ENCODE measurements at places on chromosomes 5 and 9. TPM values are rescaled to one million over a fixed set of nuclear protein-coding genes. Genes with fewer than 3 reads are reported as not detected.

- H3K27me3 ChIP-seq, result no peaks in the 10 kb centered on the region
- no peak overlapping the region for H3K4me3 ChIP-seq
- H3K36me3 ChIP-seq, result no peaks in the 10 kb centered on the region
- H3K27ac ChIP-seq, result no peak overlapping the region
These were observed 322.2 kb downstream of the NDUFS4 start for GRCh38 chr5:53882676-53883031.

SH3GL2 gene
- total RNA-seq, result not detected

GRCh38 chr5:15676591-15676990, 176.6 kb downstream of the FBXL7 start:
- no peaks in the 10 kb centered on the region for H3K36me3 ChIP-seq
- H3K4me3 ChIP-seq, result no peak overlapping the region
- no peaks in the 10 kb centered on the region for H3K27me3 ChIP-seq
- no peak overlapping the region for H3K27ac ChIP-seq

GRCh38 chr5:66646570-66646969, 50.4 kb downstream of the MAST4 start:
- no peaks in the 10 kb centered on the region for H3K4me1 ChIP-seq
- no peak overlapping the region for H3K27ac ChIP-seq
- no peaks in the 10 kb centered on the region for H3K27me3 ChIP-seq

PRRX2 gene
- not detected for total RNA-seq

ELOVL7 gene
- total RNA-seq, result not detected

GRCh38 chr5:6522331-6522730, 73.7 kb downstream of the UBE2QL1 start:
- H3K27me3 ChIP-seq, result peaks cover 7% of the 10 kb centered on the region
- no peak overlapping the region for H3K4me3 ChIP-seq
- H3K4me1 ChIP-seq, result no peaks in the 10 kb centered on the region
- H3K27ac ChIP-seq, result no peak overlapping the region
- no peaks in the 10 kb centered on the region for H3K36me3 ChIP-seq

ERP44 gene
- total RNA-seq, result 7.1 TPM

DNA sequence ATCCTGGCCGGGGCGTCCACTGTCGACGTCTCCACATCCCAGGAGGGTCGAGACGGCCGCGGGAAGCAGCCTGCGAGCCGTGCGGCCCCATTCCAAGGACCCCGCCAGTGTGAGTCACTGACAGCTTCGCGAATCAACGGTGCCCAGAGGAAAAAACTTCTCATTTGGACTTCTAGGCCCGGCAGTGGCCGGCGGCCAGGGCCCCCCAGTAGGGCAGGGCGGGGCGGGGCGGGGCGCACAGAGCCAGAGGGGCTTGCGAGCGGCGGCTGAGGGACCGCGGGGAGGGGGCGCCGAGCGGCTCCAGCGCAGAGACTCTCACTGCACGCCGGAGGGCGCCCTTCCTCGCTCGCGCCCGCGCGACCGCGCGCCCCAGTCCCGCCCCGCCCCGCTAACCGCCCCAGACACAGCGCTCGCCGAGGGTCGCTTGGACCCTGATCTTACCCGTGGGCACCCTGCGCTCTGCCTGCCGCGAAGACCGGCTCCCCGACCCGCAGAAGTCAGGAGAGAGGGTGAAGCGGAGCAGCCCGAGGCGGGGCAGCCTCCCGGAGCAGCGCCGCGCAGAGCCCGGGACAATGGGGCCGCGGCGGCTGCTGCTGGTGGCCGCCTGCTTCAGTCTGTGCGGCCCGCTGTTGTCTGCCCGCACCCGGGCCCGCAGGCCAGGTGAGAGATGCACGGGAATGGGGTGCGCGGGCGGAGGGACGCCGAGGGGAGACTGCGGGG, at the start of gene F2R:
TSS of gene F2R (plus strand) at position 391 of the 720 bp plus-strand sequence. CDS start at position 573, 182 bp downstream.
- peaks cover 29% of the 10 kb centered on the region for H3K4me1 ChIP-seq
- H3K36me3 ChIP-seq, result no peaks in the 10 kb centered on the region
- peak; percentile 46 for DNase-seq
- H3K27me3 ChIP-seq, result peaks cover 18% of the 10 kb centered on the region
- H3K4me3 ChIP-seq, result peak within 1 kb of the TSS; percentile 65

EFNA5 gene
- not detected for total RNA-seq

DNA sequence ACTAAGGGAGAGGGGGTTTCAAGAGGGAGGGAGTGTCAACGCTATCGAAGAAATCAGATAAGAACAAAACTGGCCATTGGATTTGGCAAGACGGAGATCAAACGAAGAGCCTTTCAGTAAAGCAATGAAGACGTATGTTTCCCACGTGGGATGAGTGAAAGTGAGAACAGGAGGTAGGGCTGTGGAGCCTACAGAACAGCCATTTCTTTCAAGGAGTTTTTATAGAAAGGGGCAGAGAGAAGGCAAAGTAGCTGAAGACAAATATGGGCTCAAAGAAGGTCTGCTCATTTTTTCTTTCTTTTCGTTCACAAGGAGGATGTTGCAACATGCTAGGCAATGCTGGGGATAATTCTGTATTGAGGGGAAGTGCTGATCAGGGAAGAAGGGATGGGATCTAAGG, 98.3 kb downstream of the SUSD1 start:
- H3K4me1 ChIP-seq, result peaks cover 26% of the 10 kb centered on the region
- DNase-seq, result no peak
- no peaks in the 10 kb centered on the region for H3K27me3 ChIP-seq

POMT1 gene
- total RNA-seq, result 50.1 TPM

GRCh38 chr9:78682216-78682615, 385.3 kb downstream of the PSAT1 start:
- no peaks in the 10 kb centered on the region for H3K36me3 ChIP-seq
- no peak overlapping the region for H3K27ac ChIP-seq
- no peaks in the 10 kb centered on the region for H3K4me1 ChIP-seq

- no peak overlapping the region for H3K4me3 ChIP-seq
- no peak overlapping the region for H3K27ac ChIP-seq
- no peaks in the 10 kb centered on the region for H3K4me1 ChIP-seq
These were observed 128.5 kb upstream of the CDH10 start for GRCh38 chr5:24773261-24773660.

DMXL1 gene
- total RNA-seq, result 29.1 TPM

RBM22 gene
- total RNA-seq, result 98.2 TPM

SVEP1 gene
- total RNA-seq, result not detected

ENHO gene
- 0.45 TPM for total RNA-seq

- no peak overlapping the region for H3K4me3 ChIP-seq
- no peaks in the 10 kb centered on the region for H3K36me3 ChIP-seq
These were observed 151.5 kb downstream of the BNC2 start for GRCh38 chr9:16718952-16719351.

GRCh38 chr5:79663212-79663611, 26.4 kb upstream of the CMYA5 start:
- no peaks in the 10 kb centered on the region for H3K27me3 ChIP-seq
- peaks cover 18% of the 10 kb centered on the region for H3K36me3 ChIP-seq
- no peak for DNase-seq
- H3K4me3 ChIP-seq, result no peak overlapping the region
- H3K27ac ChIP-seq, result no peak overlapping the region

DNA sequence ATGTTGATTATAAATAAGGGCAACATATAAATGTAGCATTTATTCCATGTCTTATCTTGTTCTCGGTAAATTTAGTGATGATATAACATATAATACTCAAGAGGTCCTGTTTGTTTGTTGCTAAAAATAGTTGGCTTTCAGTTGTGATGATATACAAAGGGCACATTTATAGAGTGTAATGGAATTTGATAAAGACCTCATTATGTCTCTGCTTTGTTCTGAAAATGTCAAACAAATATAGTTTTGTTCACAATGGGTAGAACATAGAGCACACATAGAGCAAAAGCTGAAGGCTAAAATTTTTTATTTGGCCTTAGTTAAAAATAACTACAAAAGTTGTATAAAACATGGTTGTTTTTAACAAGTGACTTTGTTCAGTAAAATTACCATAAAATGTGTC, 477.1 kb upstream of the SMC2 start:
- H3K36me3 ChIP-seq, result no peaks in the 10 kb centered on the region
- H3K27me3 ChIP-seq, result no peaks in the 10 kb centered on the region
- H3K4me3 ChIP-seq, result no peak overlapping the region
- no peak for DNase-seq

TRPM6 gene
- not detected for total RNA-seq

DNA sequence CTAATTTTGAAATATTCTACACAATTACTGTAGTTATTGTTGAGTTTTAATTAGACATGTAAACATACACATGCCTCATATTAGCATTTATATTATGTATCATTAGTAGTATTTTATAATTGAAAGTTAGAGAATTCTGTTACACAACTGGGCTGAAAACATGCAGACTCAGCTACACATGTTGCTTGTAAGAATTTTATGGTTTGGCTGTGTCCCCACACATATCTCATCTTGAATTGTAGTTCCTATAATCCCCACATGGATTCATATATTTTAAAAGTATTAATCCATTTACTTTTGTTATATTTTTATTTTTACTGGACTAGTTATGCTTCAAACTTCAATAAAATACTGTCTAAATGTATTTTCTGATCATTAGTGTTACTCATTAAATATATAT, 2075.3 kb upstream of the C9orf72 start:
- no peak overlapping the region for H3K27ac ChIP-seq
- no peak for DNase-seq
- H3K4me3 ChIP-seq, result no peak overlapping the region
- H3K4me1 ChIP-seq, result no peaks in the 10 kb centered on the region
- no peaks in the 10 kb centered on the region for H3K36me3 ChIP-seq

GRCh38 chr5:88128813-88129212, 139.8 kb downstream of the TMEM161B start:
- H3K27ac ChIP-seq, result no peak overlapping the region
- H3K4me3 ChIP-seq, result no peak overlapping the region
- H3K36me3 ChIP-seq, result no peaks in the 10 kb centered on the region

DNA sequence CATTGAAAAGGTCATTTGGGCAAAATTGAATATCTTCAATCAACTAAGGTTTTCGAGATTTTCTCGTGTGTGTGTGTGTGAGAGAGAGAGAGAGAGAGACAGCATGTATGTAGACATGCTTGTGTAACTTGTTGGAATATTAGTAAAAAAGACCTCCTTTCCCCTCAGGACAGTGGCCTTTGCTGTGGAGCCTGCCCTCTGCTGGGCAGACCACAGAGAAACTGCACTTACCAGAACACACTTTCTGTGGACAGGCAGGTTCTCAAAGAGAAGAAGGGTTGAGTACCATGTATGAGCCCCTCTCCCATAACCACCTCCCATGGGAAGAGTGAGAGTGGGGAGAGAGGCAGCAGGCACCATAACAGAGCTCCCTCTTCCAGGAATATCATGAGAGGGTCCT, 45.6 kb downstream of the CFAP90 start:
- H3K27ac ChIP-seq, result no peak overlapping the region
- H3K27me3 ChIP-seq, result peaks cover 6% of the 10 kb centered on the region
- DNase-seq, result no peak
- H3K36me3 ChIP-seq, result no peaks in the 10 kb centered on the region
- no peak overlapping the region for H3K4me3 ChIP-seq
- no peaks in the 10 kb centered on the region for H3K4me1 ChIP-seq

- peaks cover 3% of the 10 kb centered on the region for H3K4me1 ChIP-seq
- H3K36me3 ChIP-seq, result no peaks in the 10 kb centered on the region
- DNase-seq, result no peak
- H3K4me3 ChIP-seq, result no peak overlapping the region
- H3K27me3 ChIP-seq, result peaks cover 4% of the 10 kb centered on the region
These were observed 7.4 kb upstream of the PPP3R2 start for GRCh38 chr9:101601904-101602765.

- H3K27ac ChIP-seq, result no peak overlapping the region
- peaks cover 96% of the 10 kb centered on the region for H3K27me3 ChIP-seq
- peaks cover 6% of the 10 kb centered on the region for H3K4me1 ChIP-seq
- no peak overlapping the region for H3K4me3 ChIP-seq
- H3K36me3 ChIP-seq, result no peaks in the 10 kb centered on the region
These were observed 34.6 kb upstream of the NFIB start for GRCh38 chr9:14348373-14349145.

GRCh38 chr5:39191216-39191615, 28.1 kb downstream of the FYB1 start:
- peak overlapping the region; percentile 46 for H3K4me3 ChIP-seq
- H3K4me1 ChIP-seq, result peaks cover 62% of the 10 kb centered on the region
- H3K27me3 ChIP-seq, result no peaks in the 10 kb centered on the region

DNA sequence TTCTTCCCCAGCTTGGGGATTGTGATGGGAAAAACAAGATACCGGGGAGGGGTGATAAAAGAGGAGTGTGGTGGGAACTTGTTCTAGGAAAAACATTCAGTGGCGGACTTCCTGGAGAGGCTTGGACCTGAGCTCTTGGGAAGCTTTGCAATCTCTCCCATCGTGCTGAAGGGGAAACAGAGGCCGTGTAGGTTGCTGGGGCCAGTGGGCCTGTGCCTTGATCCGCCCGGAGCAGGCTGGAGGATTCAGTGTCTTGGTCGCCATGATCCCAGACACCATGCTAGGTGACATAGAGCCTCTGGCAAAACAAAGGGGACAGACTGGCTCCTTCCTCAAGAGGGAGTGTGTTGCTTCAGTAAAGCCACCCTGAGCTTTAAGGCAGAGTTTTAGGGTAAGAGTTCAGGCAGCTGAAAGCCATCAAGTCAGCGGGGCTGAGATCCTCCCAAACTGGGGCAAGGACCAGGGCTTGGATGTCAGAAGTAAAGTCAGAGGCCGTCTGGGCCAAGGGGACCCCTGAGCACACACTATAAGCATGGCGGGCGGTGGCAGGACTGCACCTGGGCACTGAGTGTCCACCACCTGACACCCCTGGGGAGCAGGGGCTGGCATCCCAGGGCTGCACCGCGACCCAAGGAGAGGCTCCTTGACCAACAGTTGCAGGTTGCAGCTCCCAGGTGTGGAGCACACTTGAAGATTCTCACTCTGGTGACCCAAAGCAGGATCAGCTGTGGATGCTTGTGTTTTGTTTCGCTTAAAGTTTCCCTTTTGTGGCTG, 44.7 kb downstream of the TRIP13 start:
- no peaks in the 10 kb centered on the region for H3K4me1 ChIP-seq
- no peaks in the 10 kb centered on the region for H3K36me3 ChIP-seq
- no peak for DNase-seq

GRCh38 chr5:131986161-131986912, 25.1 kb downstream of the ACSL6 start:
- H3K27ac ChIP-seq, result no peak overlapping the region
- DNase-seq, result no peak
- H3K4me1 ChIP-seq, result peaks cover 10% of the 10 kb centered on the region
- H3K4me3 ChIP-seq, result no peak overlapping the region
- no peaks in the 10 kb centered on the region for H3K27me3 ChIP-seq

DNA sequence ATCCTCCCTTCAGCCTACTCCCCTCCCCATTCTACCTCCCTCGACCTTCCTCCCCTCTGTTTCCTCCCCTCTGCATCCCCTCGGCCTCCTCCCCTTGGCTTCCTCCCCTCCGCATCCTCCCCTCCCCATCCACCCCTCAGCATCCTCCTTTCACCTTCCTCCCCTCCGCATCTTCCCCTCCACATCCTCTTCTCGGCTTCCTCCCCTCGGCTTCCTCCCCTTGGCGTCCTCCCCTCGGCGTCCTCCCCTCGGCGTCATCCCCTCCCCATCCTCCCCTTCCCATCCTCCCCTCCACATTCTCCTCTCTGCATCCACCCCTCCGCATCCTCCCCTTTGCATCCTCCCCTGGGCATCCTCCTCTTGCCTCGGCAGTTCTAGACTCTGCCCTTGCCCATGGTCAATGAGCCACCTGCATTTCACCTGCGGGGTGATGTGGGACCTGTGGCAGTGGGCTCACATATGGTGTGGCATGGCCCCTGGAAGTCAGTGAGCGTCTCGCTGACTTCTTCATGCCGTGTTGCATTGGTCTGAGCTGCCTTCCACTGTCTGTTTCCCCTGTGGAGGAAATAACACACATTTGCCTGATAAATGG, 113.0 kb downstream of the WNK2 start:
- H3K4me1 ChIP-seq, result peaks cover 8% of the 10 kb centered on the region
- H3K27ac ChIP-seq, result no peak overlapping the region
- no peak overlapping the region for H3K4me3 ChIP-seq
- H3K36me3 ChIP-seq, result no peaks in the 10 kb centered on the region
- no peaks in the 10 kb centered on the region for H3K27me3 ChIP-seq
- DNase-seq, result no peak

SPATA31C1 gene
- not detected for total RNA-seq

PIP5K1B gene
- total RNA-seq, result not detected

Measured in CD4-positive, alpha-beta T cell (primary cell).